ENCODE measurements at places on chromosomes 6 and 20.

DNA sequence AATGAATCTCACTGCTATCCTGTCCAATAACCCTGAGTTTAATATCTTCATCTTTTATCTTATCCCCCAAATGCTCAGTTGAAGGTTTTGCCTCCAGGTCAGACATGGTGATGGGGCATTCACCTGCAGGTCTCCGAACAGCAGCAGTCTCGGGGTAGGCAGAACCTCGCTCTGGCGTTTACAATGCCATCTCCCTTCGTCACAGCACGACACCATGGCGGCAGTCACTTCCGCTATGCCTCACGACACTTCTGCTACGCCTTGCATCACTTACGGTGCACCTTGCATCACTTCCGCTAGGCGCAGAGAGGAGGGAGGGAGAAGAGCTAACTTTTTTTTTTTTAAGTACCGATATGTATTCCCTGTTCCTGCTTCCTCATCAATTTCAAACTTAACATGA lies 194.9 kb downstream of the BCAS1 start:
- DNase-seq = no peak

GRCh38 chr6:113050010-113050858 lies 703.1 kb downstream of the RFPL4B start:
- DNase-seq = no peak

- DNase-seq = no peak
Observed at GRCh38 chr6:10414756-10415616, at the start of gene TFAP2A. Gene TFAP2A (minus strand): TSS chr6:10415074. CDS start chr6:10414991, 83 bp downstream.

DNA sequence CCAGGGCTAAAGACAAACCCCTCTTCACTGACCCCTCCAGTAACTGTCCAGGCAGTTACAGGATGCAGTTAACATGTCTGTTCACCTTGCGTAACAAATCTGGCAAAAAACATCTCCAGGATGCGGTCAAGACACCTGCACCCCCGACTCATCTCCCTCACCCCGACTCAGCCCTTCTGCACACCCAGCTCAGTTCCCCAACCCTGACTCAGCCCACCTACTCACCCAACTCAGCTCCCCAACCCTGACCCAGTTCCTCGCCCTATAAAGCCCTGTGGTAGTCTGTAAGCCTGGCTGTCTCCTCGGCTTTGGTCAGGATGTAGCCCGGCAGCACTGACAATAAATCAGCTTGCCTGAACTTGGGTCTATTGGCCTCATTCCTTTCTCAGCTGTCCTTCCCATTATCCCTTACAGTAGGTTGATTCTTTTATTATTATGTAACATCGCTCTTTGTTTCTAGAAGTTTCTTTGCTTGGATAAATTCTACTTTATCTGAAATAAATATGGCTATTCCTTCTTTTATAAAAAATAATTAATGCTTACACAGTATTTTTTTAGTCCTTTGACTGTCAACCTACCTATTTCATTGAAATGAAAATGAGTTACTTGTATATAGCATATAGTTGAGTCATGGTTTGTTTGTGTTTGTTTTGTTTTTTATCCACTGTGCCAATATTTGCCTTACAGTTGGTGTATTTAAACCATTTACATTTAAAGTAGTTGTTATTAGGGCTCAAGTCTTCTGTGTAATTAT lies 12.9 kb upstream of the ADTRP start:
- no peak for DNase-seq

GRCh38 chr6:107816818-107817217 lies 7.3 kb downstream of the SCML4 start:
- no peak for DNase-seq

DNA sequence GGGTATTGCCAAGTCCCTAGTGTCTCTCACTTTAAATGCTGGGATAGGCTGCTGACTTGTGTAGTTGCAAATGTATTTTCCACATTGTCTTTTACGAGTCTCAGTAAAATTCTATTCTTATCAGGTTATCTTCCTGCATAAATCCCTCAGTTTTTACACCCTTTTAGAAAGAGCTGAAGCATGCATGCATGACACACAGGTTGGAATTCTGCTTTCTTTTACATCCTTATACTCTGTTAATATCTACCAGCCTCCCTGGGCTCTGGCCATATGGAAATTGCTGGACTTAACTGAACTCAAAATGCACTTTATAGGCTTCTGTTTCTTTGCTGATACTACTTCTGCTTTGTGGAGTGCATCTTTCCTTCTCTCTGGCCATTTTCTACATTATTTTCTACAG lies 477.4 kb downstream of the FRK start:
- DNase-seq = no peak

DNA sequence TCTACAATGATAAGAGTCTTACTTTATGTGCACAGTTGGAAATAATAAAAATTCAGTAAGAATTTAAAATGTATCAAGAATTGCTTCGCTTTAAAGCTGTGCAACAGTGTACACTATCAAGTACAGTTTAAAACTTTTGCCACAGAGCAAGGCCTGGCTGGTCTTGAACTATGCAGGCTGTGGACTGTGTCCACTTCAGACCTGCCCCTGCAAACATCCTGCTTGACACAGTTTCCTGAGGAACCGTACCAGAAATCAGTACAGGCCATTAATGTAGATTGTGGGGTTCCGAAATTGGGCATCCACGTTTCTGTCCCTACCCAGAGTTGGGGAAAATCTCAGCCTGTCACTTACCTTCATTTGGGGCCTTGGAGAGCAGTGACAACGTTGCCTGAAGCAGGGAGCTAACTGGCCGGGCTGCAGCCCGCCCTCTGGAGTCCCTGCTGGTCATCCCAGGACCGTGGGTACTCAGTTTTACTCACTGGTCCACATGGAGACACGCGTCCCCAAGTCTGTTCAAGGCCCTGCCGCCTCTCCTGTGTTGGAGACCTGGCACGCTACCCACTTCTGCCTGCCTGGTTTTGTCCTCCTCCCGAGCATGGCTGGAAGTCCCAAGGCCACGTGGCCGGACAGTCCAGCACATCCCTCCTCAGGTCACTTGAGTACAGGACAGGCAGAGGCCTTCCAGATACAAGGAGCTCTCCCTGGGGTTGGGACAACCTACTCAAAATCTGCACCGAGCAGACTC lies 8.4 kb downstream of the NINL start:
- no peak for DNase-seq

GRCh38 chr6:117919275-117919674 lies 12.2 kb downstream of the SLC35F1 start:
- DNase-seq = no peak

DNA sequence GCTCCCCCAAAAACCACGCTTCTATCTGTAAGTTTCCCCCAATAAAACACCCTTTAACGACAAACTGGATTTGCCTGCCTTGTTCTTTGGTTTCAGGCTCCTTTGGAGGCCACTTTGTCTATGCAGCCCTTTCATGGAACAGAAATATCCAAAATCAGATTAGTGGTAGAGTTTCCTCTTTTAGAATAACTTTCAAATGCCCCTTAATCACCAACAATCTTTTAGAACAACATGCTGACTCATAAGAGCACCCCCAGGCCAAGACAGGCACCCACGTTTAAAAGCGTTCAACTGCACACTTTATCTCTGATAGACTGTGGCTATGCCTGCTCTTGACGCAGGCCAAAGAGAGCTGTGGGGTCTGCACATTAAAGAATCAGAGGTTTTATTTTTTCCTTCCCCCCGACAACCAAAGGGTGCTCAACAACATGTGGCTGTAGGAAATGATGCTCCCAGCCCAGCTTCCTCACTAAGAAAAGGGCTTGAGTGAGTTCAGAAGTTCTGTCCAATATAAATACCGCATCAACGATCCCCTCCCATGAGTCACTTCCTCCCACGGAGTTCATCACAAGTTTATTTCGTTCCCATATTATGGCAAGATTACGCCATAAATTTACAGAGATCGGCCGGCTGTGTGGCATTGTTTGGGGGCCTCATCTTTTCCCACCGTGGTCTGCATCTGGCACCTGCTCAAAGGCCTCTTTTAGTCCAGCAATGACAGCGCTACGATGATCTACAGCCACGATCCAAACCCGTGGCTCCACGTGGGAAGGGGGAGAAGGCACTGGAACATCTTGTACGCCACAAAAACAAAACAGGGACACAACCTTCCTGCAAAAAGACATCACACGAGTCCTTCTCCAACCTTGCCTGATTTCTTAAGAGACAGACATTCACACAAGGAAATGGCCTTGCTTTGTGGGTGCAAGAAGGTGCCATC lies 88.8 kb upstream of the NFATC2 start:
- peak; percentile 97 for DNase-seq

DNA sequence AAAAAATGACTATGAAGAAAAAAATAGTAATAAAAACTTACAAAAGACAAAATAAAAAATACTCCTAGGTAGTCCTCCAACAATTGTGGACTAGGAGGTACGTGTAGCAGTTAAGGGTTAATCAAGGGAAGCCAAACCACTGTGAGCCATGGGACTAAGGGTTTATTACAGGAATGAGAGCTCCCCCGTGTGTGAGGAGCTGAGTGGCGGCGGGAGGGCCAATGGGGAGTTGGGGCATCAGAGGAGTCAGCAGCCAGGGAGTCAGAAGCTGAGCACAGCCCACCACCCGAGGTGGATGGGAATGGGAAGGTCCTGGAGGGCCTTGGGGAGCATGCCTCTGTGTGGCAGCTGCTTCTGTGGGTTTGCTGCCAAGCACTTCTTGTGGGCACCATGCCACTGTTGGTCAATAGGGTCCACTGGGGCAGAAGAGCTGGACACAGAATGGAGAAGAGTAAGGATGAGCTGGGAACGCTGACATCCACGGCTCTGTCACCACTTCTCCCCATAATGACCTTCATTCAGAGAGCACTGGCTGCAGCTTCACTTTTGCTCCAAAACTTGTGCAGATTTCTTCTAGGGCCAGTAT lies 373.3 kb downstream of the CDKAL1 start:
- DNase-seq = no peak

DNA sequence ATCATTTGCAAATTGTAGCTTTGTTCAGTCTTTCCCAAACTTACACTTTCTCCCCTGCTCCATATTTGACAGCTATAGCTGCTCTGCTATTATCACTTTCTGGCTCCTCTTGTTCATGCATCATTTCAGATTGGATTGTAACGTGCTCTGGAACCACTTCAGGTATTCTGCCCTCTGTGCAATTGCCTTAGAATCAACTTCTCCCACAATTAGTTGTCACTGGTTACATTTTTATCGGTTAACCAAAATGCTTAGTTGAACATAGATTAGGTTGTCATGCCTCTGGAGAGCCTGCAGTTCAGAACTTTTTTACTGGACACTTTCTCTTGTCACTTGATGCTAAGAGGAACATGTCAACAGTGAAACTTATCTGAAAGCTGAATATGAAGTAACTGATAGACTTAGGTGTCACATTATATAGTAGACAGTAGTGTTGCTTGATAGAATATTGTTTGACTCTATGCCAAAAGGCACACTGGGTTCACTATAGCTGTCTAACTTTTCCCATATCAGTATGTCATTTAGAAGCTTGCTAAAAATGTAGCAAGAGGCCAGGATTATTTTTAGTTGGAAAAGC lies 127.7 kb upstream of the PTPRK start:
- no peak for DNase-seq

GRCh38 chr6:73081955-73082354 lies 143.3 kb downstream of the KHDC1L start:
- no peak for DNase-seq

DNA sequence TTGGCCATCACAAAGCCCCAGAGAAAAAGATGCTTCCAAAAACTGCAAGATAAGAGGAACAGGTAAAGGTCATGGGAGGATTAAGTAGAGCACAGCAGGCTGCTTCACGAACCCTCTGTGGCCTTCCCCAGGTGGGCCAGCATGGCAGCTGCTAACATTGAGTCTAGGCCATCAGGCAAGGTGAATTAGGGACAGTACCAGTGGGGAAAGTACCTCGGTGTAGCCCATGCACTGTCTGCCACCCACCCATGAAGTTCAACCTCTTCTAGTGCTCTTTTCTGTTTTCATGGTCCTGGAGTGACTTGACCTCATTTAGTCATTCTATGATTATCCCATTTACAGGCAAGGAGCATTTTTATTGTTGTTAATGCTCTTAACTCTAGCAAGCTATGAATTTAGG lies 108.6 kb upstream of the DUSP22 start:
- no peak for DNase-seq

- no peak for DNase-seq
Observed at GRCh38 chr6:108746366-108746765, 101.9 kb upstream of the ARMC2 start.

DNA sequence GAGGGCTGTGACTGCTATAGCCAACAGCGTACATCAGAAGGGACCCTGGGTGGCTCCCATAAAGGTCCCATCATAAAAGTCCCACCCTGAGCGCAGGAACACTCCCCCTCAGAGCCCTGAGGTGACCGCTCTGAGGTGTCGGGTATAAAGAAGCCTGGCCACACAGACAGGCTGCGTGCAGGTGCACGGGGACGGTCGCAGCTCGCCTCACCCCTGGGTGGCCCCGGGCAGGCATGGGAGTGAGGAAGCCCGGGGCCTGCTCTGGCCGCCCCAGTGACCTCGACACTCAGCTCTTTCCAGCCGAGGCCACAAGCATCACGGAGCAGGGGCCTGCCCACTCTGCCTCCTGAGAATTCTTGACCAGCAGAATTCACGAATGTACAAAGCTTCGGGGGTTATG lies 14.4 kb upstream of the RNASET2 start:
- DNase-seq = no peak
